ENCODE measurements at places on chromosomes 7 and 10. TPM values are rescaled to one million over a fixed set of nuclear protein-coding genes. Genes with fewer than 3 reads are reported as not detected.

DNA sequence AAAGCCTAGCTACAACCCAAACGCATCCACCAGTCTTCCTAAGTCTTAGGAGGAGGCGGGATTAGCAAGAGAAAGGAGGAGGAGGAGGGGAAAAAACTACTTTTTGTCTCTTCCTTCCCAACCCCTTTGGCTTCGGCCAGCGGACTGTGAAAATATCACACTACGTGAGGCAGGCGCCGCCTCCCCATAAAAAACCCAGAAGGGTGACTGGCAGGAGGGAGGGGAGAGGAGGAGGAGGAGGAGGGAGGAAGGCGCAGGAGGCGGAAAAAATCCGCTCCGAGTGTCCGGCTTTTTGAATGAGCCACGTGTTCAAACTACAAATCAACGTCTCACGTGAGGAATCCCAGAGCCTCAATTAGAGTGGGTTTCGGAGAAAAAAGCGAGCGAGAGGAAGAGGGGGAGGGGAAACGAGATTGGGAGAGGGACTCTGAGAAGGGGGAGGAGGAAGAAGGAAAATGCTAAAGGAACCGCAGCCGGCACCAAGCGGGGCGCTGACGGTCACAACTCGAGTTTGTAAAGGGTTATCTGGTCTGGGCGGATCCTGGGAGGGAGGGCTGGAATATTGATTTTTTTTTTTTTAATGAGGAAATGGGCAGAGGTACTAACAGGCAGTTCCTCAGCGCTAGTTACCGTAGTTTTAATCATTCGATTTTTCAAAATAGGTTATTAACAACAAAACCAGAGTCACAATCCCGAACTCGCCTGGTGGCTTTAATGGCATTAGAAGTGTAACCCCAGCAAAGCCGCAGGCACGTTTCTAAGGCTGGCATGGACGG is at the start of gene IGF2BP3:
TSS of gene IGF2BP3 (minus strand) at position 162 of the 776 bp plus-strand sequence. CDS start 381 bp downstream, outside the sequence.
- H3K27me3 ChIP-seq: no peaks in the 10 kb centered on the region
- peak within 1 kb of the TSS; percentile 88 for H3K4me3 ChIP-seq
- H3K27ac ChIP-seq: peak within 1 kb of the TSS; percentile 100
- H3K36me3 ChIP-seq: no peaks in the 10 kb centered on the region
- peak; percentile 97 for DNase-seq

DNA sequence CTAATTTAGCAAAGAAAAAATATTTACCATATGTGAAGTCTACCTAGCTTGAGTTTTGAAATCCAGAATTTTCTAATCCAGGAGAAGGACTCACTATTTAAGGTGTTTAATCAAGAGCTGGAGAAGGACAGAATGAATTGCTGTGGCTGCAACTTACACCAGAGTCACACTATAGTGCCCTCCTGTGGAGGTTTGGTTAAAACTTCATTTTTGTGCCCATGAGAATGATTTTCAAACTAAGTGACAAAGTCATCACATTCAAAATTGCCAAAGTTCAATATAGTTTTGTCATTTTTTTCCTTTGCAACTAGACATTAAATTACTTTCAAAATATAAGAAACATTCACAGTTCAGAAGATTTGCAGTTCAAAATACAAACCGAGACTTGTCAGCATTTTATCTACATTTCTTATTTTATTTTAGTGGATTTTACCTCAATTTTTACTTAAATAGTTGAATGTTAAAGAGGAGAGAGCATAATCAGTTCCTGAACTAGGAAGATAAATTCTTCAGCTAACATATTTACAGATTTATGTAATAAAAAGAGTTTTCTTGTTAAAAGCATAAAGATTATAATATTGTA is 70.7 kb downstream of the CABCOCO1 start:
- H3K27ac ChIP-seq: peak overlapping the region; percentile 74
- H3K4me1 ChIP-seq: no peaks in the 10 kb centered on the region
- H3K4me3 ChIP-seq: no peak overlapping the region

DNA sequence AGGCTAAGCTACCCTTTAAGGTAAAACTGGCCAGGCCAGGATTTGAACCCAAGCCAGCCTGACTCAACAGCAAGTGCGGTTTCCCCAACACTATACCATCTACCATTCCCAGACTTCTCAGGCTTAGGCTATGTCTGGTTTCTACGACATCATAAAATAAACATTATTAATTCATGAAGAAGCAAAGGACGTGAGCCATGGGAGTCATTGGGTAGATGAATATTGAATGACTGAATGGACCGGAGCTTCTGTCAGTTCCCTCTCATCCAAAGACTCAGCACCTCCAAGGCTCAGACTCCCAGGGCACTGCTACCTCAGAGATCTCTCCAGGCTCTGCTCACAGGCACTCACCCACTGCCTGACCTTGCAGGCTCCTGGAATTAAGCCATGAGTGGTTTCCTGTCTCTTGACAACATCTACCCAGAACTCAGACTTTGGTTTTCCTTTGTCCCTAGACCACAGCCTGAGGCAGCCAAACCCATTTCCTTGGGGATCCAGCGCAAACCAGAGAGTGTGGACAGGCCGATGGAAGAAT is 64.6 kb upstream of the STEAP1B start:
- DNase-seq: peak; percentile 64
- no peaks in the 10 kb centered on the region for H3K27me3 ChIP-seq
- H3K4me1 ChIP-seq: peaks cover 53% of the 10 kb centered on the region
- H3K27ac ChIP-seq: peak overlapping the region; percentile 85

DNA sequence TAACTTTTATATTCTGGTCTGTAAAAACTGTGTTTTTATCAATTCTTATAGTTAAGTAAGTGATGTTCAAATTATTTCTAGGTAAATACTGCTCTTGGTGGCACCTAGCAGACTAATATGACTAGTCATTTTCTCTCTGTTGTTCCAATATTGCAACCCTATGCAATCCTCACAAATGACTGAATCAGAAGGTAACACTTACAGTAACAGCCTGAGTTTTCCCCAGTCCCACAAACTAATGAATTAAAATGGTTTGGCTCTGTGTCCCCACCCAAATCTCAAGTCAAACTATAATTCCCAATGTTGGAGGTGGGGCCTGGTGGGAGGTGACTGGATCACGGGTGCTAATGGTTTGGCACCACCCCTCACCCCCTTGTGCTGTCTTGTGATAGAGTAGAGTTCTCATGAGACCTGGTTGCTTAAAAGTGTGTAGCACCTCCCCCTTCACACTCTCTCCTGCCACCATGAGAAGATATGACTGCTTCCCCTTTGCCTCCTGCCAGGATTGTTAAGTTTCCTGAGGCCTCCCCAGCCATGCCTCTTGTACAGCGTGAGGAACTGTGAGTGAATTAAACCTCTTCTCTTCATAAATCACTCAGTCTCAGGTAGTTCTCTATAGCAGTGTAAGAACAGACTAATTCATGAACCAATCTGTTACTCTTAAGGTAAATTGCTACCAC is 43.5 kb downstream of the MTPN start:
- no peak overlapping the region for H3K4me3 ChIP-seq
- H3K27me3 ChIP-seq: no peaks in the 10 kb centered on the region
- no peaks in the 10 kb centered on the region for H3K4me1 ChIP-seq
- no peak overlapping the region for H3K27ac ChIP-seq
- DNase-seq: no peak
- H3K36me3 ChIP-seq: peaks cover 3% of the 10 kb centered on the region

MNX1 gene
- total RNA-seq: 3.6 TPM

Measured in Panc1 (cell line).